ENCODE measurements at places on chromosomes 12 and 14.

GRCh38 chr12:92370828-92371227 lies 225.2 kb upstream of the BTG1 start:
- DNase-seq = no peak

GRCh38 chr12:104510145-104510872 lies 53.6 kb downstream of the CHST11 start:
- no peak for DNase-seq

- DNase-seq = no peak
Measured at GRCh38 chr14:72909163-72909562, 15.3 kb upstream of the DPF3 start.

DNA sequence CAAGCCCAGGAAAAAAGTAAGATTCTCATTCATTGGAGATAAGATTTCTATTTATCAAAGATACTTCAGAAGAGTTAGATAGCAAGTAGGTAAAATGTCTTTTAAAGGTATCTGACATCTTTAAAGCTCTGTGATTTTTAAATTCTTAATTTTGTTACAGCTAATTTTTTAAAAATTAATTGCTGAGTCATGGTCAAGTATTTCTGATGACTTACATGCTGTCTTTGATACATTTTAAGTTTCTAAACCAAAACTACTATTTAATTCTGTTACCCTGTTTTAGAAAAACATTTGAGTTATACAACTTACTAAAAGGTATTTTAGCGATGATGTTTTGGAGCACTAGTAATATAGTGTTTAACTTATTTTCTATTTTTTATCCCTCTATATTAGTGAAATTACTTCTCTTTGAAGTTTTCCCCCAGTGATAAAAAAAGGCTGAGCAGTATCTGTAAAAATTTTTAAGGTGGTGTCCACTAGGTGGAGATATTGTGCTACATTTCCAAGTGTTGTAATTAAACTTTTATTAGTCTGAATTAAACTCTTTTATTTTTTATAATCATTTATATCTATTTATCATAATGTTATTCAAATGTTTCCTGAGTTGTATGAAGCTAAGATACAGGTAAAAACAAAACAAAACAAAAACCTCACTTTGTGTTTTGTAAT lies 11.5 kb downstream of the ALG10 start:
- DNase-seq = peak; percentile 5

DNA sequence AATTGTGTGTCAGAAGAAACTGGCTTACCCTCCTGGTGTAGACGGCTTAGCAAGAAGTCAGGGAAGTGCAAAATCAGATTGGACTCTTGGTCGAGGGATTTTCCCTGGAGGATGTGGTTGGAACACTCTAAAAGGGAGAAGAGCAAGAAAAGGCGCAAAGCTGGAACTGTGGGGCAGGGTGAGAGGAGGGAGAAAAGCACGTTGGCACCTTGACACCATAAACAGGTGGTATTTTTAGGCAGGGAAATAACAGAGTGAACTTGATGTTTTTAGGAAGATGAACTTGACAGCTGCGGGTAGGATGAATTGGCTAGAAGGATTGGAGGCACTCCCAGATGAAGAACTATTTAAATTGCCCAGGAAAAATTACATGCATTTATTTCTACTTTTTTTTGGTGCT lies 67.7 kb downstream of the HCAR2 start:
- no peak for DNase-seq

DNA sequence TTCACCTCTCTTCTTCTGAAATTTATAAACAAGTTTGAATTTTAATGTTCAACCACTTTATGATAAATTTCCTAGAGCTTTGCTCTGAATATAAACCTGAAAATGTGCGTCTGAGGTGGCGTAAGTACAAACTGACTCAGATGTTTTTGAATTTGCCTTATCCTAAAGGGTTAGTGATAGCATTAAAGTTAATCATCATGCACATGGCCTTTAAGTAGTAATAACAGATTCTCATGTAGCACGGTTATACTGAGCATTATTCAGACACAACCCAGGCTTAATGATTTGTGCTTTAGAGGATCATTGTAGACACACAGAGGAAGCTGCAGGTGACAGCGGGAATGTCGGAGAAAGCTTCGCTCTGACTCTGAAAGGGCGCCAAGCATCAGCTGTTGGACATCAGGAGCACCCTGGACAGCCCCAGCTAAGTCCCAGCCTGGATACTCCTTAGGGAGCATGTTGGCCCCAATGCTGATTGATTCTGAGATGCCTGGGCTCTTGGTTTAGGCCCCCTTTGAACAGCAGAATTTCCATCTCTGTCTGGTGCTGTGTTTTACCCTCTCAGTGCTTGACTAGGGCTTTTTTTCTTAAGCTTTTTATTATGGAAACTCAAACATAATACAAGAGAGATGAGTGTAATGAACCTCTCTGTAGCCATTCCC lies 91.1 kb downstream of the PLXNC1 start:
- no peak for DNase-seq

DNA sequence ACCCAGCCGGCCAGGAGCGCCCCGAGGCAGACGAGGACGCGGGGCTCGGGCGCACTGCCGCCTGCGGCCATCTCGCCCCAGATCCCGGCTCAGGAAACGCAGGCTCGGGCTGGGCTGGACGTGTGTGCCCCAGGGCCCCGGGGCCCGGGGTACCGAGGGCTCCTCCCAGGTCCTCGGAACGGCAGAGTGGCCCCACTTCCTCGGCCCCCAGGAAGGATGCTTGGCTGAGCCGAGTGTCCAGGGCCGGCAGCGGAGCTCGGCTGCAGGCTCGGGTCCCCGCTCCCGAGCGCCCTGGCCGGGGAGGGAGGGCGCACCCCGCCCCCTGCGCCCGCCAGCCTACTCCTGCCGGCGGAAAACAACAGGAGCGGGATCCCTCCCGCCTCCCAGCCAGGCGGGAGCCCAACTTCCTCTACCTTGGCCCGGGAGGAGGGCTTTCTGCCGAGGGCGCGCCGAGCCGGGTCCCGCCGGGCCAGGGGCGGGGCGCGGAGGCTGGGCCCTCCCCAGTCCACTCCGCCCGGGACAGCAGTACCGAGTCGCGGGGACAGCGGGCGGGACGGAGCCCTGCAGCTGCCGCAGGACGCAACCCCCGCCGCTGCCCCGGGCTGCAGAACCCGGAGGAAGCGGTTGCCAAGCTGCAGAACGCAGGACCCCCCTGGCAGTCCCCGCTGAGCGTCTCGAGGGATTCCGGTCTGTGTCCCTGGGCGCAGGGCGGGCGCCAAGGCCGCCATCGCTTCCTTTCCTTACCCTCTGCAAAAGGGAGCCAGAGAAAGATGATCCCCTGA lies at the start of gene VSIG10:
Gene VSIG10 (minus strand): TSS at position 411 of the 782 bp plus-strand sequence. CDS start 340 bp downstream, at position 71.
- peak; percentile 77 for DNase-seq

GRCh38 chr14:69617796-69618195 lies 6.4 kb downstream of the SUSD6 start:
- DNase-seq = no peak

DNA sequence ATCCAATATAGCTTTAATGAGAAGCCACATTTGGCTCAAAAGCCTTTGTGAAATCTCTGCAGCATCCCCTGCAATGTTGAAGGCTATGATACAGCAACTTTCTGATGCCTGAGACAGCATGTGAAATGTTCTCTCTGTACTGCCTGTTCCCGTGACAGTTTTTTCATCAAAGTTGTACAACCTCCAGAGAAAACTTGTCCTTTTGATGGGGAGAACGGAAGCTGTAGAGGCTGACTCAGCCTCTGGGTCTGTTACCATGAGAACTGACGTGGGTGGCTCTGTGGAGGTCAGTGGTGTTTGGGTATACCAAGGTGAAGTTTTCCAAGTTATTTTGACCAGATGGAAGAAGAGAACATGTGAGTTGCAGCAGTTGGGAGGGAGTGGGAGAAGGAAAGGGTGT lies 17.0 kb downstream of the SLC4A8 start:
- DNase-seq = no peak

DNA sequence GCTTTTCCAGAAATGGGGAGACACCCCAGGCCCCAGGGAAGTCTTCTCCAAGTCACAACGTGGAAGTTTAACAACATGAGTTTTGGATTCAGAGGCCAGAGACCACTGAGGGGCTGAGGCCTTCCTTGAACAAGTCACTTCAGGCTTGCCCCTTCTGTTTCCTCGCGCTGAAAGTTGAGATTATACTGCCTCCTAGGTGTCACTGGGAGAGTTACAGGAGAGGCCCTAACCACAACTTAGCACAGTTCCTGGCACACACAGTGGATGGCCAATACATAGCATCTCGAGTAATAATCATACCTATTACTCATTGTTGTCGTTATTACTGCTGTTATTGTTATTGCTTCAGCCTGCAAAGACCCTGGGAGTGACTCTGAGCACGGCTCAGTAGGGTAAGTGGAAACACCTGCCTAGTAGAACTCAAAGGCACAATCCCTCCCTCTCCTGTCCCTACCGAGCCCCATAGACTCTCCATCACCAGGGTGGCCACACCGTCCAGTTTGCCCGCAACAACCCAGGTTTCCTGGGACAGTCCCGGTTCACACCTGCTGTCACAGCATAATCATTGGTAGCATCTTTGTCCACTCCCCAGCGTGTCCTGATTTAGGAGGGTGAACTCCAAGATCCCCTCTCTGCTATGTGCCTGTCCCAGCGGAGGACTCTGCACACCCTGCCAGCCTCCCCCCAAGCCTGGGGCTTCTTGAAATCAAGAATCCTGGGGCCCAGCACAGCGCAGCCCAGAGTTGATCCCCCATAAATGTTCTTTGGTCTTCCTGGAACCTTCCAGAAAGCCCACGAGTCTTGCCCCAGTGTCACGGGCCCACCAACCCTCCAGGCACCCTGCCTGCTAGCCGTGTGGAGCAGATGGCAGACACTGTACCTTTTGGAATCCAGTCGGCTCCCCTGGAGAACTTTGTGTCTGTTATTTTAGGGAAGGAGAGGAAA lies 85.0 kb downstream of the SYNE3 start:
- no peak for DNase-seq

GRCh38 chr14:68576031-68576430 lies 216.8 kb downstream of the ZFP36L1 start:
- DNase-seq = no peak

- DNase-seq = no peak
Measured at GRCh38 chr12:109717390-109718357, 4.0 kb downstream of the FAM222A start.

- no peak for DNase-seq
Measured at GRCh38 chr12:53074999-53075370, 4.2 kb downstream of the SPRYD3 start.

- no peak for DNase-seq
Measured at GRCh38 chr12:76694369-76694768, 69.5 kb upstream of the ZDHHC17 start.

GRCh38 chr12:168763-169525 lies 45.0 kb downstream of the SLC6A12 start:
- no peak for DNase-seq

DNA sequence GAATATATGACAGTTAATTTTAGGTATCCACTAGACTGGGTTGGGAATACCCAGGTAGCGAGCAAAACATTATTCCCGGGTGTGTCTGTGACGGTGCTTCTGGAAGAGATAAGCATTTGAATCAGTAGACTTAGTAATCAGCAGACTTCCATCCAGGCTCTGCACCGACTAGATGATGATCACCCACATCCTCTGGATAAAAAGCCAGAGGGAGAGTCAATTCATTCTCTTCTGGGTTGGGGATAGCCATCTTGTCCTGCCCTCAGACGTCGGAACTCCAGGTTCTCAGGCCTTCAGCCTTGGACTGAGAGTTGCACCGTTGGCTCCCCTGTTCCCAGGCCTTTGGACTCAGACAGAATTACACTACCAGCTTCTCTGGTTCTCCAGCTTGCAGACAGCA lies 168.0 kb downstream of the PHLDA1 start:
- no peak for DNase-seq

DNA sequence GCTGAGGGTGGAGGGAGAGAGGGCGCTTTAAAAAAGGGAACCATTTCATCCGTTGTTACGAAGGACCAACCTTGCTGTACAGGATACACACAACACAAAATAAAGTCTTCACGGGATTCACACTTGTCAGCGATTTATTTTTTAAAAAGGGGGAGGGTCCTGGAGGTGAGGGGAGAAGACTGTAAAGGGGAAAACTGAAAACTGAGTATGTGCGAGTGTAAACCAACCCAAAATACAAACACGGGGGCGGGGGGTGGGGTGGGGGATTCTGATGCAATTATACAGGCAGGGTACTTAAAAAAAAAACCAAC lies 499 bp upstream of the PRKAG1 start:
- DNase-seq = no peak

DNA sequence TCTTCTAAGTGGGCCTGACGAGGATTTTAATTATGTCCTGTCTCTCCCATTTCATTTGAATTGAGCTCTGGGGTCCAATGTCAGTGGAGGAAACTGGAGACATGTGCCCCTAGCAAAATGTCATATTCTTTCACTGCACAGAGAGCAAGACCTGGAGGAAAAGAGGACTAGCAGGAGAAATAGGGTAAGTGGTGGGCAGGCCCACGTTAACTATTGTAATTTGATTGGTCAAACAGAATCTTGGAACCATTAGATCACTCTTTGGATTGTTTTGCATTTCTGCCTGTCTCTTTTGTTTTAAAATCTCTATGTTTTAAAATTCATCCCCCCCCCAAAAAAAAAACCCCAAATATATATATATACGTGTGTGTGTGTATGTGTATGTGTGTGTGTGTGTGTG lies 113.9 kb upstream of the PELI2 start:
- no peak for DNase-seq

Data from GM13976 (cell line).